ENCODE measurements at places on chromosomes 2 and 18.

- no peak for DNase-seq
Observed at GRCh38 chr2:126881591-126881990, 17.1 kb upstream of the TEX51 start.

DNA sequence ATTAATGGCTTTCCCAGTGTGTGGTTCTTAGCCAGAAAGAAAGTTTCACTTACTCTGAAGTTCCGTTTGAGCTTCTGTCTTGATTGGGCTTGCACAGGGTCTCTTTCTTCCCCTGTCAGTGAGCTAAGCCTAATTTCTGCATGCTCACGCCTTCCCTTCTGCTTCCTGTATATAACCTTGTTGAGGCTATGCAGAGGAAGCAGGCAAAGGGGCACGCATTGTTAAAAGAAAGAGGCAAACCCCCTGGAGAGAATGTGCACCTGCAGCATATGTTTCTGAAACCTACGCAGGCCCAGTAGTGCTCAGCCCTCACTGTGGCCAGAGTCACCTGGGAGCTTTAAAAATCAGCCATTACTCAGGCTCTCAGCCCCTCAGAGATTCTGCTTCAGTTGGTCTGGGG is 14.5 kb upstream of the PLA2R1 start:
- no peak for DNase-seq

DNA sequence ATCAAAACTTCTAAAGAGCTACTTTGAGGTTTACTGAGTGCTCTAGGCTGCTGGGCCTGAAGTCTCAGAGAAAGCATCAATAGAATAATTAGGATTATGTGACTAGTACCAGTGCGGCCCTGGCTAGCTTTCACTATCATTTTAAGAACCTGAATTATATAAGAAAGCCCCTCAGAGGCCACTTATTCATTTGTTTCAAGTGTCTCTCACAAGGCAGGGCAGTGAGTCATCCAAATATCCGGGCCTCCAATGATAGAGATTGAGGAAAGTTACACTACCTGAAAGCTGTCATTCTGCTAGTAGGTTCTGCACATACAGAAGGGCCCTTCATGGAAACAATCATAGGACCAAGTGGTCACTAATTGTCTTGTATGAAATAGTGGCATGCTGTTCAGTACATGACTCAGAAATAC is 193.1 kb downstream of the L3MBTL4 start:
- DNase-seq, result no peak

GRCh38 chr2:24509840-24510239 is 18.8 kb downstream of the NCOA1 start:
- no peak for DNase-seq

DNA sequence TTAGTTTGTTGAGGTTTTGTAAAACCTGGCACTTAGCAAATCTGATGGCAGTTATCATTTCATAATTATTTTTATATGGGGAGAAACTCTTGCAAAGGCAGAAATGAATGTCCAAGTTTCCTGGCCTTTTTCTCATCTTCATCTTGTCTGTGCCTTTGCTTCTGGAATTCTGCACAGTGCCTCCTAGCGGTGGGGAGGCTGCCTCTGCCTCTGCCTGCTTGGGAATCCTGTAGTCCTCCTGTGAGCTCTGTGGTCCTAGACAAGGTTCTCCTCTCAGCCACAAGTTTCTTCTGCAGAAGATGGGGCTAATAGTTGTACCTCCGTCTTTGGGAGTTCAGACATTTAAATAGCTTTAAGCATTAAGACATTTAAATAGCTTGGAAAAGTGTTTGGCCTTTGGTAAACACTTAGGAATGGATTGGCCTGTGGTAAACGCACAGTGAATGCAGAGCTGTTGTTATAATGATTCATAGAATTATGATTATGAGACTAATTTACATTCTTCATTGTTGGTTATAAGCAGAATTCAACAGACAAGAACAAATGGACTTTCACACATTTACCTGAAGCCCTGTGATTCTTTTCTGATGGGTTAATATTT is 101.2 kb downstream of the ZNF236 start:
- no peak for DNase-seq

DNA sequence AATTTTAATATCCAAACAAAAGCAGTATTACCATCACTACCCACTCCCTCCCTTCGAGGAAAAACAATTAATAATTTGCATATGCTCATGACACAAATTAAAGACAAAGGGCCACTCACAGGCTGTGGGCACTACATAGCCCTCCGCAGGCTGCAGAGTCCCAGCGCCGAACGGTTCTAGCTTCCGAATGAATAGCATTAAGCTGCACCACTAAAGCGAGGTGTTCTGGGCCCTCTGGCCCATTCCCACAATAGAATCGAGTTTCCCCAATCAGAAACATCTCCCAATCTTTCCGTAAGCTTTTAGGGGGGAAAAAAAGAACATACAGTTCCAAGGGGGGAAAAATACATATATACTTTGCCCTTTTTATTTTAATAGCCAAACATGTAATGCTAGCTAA is 14.5 kb upstream of the SIX3 start:
- no peak for DNase-seq
